HT1080 (cell line): ENCODE measurements at places on chromosomes 13 and 19. TPM values are rescaled to one million over a fixed set of nuclear protein-coding genes. Genes with fewer than 3 reads are reported as not detected.
A peak's percentile ranks its signal among the peaks of the same experiment; 100 is the strongest.

- DNase-seq, result peak; percentile 70
These were observed 2.3 kb downstream of the SPACA4 start for GRCh38 chr19:48608798-48609263.

- DNase-seq, result no peak
These were observed 25.5 kb upstream of the TIMM44 start for GRCh38 chr19:7968796-7969554.

DNA sequence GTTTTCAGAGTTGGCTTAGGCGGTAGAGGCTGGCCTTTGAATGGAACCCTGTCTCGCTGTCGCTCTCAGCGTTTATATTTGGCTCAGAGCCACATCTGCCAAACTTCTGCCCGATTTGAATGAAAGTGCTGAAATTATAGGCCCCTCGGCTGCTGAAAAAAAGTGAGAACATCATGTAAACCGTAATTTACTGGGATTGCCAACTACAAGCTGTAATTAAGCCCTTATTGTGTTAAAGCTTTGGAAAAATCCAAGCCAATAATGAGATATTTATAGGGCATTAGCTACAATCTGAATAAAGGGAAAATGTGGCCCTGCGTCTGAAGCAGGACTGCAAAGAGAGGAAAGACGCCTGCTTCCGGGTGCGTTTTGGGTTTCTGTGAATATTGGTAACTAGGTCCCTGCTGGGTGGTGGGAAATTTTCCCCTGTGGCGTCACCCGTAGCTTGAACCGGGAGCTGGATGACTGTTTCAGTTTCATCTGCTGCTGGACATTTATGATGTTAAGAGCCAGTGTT, 9.9 kb downstream of the DNM2 start:
- no peak for DNase-seq

DNA sequence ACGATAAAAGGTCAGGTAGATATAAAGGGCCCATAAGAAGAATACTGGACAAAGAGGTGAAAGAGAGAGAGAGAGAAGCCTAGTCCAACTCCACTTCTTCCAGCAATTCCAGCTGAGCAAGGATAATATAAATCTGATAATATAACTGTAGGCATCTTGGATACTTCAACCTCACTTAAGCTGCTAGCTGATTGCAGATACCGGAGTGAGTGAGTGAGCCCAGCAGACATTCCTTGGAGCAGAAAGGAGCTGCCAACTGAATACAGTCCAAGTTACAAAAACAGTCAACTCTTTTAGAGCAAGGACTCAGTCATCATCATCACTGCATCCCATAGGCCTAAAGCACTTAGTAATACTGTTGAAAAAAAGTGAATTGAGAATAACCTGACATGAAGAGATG, 387.6 kb downstream of the SLITRK6 start:
- DNase-seq, result no peak

DNA sequence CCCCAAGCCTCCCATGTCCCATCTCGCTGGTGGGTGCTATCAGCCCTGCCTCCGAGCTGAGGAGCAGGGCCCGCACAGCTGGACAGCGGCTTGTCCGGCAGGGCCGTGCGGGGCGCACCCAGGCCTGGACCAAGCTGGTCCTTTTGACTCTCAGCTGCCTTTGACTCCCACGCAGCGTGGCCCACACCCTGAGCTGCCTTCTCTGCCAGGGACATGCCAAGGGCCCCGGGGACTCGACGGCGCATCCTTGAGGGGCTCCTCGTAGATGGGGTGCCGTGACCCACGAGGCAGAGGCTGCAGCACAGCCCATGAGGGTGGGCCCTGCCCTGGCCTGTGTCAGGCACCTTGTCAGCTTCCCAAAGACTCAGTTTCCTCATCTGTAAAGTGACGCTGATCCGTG, 38.8 kb upstream of the F7 start:
- no peak for DNase-seq

DNA sequence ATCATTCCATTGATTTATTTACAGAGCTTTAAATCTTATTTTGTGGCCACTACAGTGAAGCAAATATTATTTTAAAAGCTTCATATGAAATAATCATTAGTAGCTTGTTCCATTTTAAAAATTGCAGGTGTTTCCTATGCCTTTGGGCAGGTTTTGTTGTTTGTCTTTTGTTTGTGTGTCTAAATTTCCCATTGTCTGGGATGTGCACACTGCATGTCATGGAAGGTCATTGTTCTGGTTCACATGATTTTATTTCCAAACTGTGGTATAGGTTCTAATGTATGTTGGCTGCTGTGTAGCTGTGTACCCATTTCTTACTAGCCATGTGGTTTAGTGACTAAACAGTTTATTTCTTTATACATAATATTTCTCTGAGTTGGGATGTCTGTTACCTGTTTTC, 65.6 kb downstream of the COL4A2 start:
- DNase-seq, result no peak

DNA sequence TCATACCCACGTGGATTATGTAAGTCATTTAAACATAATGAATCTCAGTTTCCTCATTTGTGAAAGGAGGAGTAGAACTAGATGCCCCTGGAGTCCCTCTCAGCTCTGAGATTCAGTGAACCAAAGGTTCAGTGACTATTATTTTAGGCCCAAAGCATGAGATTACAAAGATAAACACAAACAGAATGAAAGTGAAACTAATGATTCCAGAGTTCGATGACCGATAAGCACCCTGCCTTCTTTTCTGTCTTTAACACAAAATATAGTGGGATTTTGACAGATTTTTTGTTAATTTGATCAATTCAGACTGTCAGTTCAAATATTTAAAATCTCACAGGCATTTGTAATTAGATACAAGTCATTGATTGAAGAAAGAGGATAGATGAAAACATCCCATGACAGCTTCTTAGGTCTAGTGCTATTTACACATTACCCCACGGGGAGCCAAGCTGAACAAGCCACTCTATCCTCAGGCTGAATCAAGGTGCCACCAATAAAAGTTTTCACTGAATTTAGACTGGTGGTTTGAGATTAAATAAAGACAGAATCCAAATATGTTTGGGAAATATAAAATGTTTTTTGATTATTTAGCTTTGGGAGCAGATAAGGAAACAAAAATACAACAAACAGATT, 64.6 kb upstream of the RAP2A start:
- peak; percentile 49 for DNase-seq

GRCh38 chr19:5988517-5989387, 10.8 kb upstream of the RANBP3 start:
- no peak for DNase-seq

GRCh38 chr19:47228168-47228936, 2.6 kb downstream of the BBC3 start:
- peak; percentile 71 for DNase-seq

DNA sequence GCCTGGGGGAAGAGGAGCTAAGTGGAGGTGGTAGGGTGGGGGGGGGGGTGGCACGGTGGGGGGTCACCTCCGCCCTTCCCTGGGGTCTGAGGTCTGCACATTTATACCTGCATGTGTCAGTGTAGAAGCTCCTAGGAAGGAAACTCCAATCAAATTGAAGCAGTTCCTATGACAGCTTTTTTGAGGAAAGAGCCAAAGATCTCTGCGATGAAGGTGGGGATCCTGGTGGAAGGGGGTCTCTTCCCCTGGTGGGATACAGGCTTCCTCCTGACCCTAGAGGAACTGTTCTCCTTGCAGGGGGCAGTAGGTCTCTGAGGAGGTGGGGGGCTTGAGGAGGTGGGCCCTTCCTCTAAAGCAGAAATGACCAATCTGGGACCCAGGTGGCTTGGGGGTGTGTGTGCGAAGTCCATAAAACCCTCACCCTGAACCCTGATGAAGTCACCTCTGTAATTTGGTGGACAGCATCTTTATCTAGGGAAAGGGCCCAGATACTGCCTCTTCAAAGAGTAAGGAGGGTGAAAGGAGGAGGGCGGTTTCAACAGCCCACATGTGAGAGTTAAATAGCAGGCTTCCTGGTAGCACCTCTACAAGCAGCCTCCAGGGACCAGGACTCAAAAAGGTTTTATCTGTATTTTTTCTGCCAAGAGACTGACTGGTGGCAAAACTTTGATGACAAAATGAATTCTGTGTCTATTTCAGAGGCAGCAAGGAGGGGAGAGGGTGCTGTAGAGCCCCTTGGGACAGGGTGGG, 12.9 kb downstream of the RANBP3 start:
- DNase-seq, result no peak

PSG3 gene
- total RNA-seq, result not detected in 2 replicates

NLRP12 gene
- not detected in 2 replicates for total RNA-seq

DAND5 gene
- 0.17 and 0.31 TPM in 2 replicates for total RNA-seq

EGLN2 gene
- total RNA-seq, result 107 and 117 TPM in 2 replicates

MED25 gene
- total RNA-seq, result 15.3 and 18.7 TPM in 2 replicates
